Activated CD4-positive, alpha-beta memory T cell treated with anti-CD3 and anti-CD28 coated beads, Interleukin-2, amount 10 ng/mL, durations not matched to agents 7 days and 5 days (primary cell): ENCODE measurements at places on chromosomes 4 and X. TPM values are rescaled to one million over a fixed set of nuclear protein-coding genes. Genes with fewer than 3 reads are reported as not detected.

Gene SPATA18
- total RNA-seq = 0.10 TPM

Gene UNC5C
- total RNA-seq = not detected

Gene DRP2
- total RNA-seq = 0.88 TPM

Gene MAGEA2B
- not detected for total RNA-seq

Gene PJA1
- 15.4 TPM for total RNA-seq

Gene GPR82
- total RNA-seq = not detected

Gene APLN
- 0.15 TPM for total RNA-seq

Gene FAM9B
- total RNA-seq = not detected

Gene PGAM4
- 0.43 TPM for total RNA-seq

Gene SPATA4
- total RNA-seq = not detected

Gene PABPC1L2B
- not detected for total RNA-seq

Gene SYNPO2
- 0.50 TPM for total RNA-seq

Gene FAM184B
- not detected for total RNA-seq

Gene TRIM60
- total RNA-seq = not detected

Gene SLIT2
- total RNA-seq = not detected

Gene NDST4
- not detected for total RNA-seq

Gene CSN2
- total RNA-seq = not detected

Gene NAA11
- total RNA-seq = not detected

Gene NCAPG
- 77.7 TPM for total RNA-seq

Gene RIPPLY1
- not detected for total RNA-seq

Gene ZNF718
- total RNA-seq = 8.8 TPM

Gene TKTL2
- total RNA-seq = not detected

Gene FAM156A
- 18.5 TPM for total RNA-seq

Gene POLN
- total RNA-seq = 4.0 TPM

Gene SSX2B
- not detected for total RNA-seq

Gene TFE3
- 32.2 TPM for total RNA-seq

Gene AMOT
- 0.35 TPM for total RNA-seq

Gene PWWP3B
- total RNA-seq = not detected

Gene TCEAL2
- not detected for total RNA-seq

Gene FHIP1A
- 0.05 TPM for total RNA-seq

Gene GPAT3
- total RNA-seq = 27.7 TPM

Gene SRPX2
- total RNA-seq = not detected

Gene KCNIP4
- total RNA-seq = not detected

Gene YY2
- 1.3 TPM for total RNA-seq

Gene HSFX2
- total RNA-seq = not detected

Gene STATH
- not detected for total RNA-seq

Gene HSD17B11
- 44.3 TPM for total RNA-seq

Gene MUC7
- not detected for total RNA-seq
